ENCODE measurements at places on chromosomes 12 and 14.

DNA sequence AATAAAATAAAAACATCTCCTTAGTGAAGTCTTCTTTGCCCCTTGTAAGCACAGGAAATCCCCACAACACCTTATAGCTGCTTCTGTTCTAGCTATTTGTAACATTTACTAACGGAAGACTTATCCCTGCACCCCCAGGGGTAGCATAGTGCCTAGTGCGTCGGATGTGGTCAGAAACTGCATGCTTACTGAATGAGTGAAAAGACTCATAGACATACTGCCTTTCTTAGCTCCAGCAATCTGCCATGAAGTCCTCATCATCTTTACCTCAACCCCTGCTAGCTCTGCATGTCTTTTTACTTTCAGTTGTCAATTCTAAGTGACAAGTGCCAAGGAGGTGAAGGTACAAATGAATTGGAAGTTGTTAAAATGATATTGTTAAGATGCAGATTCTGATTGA, 12.9 kb downstream of the RIOX1 start:
- peak; percentile 26 for DNase-seq

- DNase-seq: peak; percentile 79
Measured at GRCh38 chr12:754851-755562, 2.6 kb downstream of the WNK1 start.

GRCh38 chr12:64669270-64669842, 59.1 kb downstream of the RASSF3 start:
- DNase-seq: peak; percentile 88

GRCh38 chr14:34064349-34064748, 113.5 kb upstream of the EGLN3 start:
- DNase-seq: no peak

GRCh38 chr12:99444859-99445316, 202.7 kb upstream of the GARIN6 start:
- DNase-seq: no peak

GRCh38 chr12:7101694-7102131, 7.3 kb downstream of the C1RL start:
- no peak for DNase-seq

DNA sequence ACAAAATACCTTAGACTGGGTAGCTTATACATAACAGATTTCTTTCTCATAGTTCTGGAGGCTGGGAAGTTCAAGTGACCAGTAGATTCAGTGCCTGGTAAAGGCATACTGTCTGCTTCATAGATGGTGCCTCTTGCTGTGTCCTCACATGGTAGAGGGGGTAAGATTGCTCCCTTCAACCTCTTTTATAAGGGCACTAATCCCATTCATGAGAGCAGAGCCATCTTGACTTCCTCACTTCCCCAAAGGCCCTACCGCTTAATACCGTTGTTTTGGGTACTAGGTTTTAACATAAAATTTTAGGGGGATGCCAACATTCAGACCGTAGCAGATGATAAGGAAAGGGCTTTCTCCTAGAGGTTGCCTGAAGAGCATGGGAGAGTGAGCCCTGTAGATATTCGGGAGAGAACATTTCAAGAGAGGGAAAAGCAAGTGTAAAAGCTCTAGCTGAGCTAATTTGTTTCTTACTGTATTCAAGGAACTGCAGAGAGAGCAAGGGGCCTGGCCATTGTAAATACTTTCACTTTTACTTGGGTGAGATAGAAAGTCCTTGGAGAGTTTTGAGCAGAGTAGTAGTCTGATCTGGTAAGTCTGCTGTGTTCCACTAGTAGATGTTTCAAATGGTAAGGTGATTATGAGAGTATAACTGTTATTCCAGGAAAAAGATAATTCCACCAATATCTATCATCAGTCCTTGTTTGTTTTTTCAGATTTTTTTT, 27.3 kb downstream of the FRS2 start:
- DNase-seq: peak; percentile 15

- peak; percentile 73 for DNase-seq
Measured at GRCh38 chr12:116533343-116534251, 25.6 kb upstream of the MAP1LC3B2 start.

DNA sequence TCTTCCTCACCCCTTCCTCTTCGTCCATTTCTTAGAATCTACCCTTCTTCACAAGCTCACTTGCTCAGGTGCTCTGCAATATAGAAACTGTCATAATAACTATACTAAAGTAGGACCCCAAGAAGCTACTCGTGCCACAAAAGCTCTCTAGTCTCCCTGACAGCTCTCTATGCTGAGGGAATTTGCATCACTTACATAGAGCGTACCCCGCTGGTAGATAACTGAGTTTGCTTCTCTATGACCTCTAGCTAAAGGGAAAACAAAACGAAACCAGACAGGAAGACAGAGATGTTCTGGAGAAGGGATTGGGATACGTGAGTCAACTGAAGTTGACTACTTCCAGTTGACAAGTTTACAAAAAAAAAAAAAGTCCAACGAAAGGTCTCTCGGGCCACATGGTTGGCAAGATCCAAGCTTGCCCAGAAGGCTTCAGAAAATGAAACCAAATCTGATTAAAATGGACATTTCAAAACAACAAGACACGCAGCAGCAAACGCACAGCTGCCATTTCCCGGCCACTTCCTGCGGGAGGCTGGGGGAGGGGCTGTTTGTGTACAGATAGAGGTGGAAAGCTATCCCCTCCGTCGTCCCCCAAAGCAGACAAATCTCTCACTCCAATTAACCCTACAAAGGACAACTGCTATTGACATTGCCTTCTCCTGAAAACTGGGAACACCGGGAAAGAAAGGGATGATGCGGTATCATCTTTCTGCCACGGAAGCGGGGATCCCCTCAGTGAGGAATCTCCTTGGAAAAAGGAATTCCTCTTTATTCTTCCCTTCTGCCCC, 1.3 kb downstream of the BAZ2A start:
- peak; percentile 80 for DNase-seq

Measured in CD4-positive, alpha-beta T cell treated with Interleukin-17A for 1 hour (primary cell).